ENCODE measurements at places on chromosomes 7 and 10. TPM values are rescaled to one million over a fixed set of nuclear protein-coding genes. Genes with fewer than 3 reads are reported as not detected.

DNA sequence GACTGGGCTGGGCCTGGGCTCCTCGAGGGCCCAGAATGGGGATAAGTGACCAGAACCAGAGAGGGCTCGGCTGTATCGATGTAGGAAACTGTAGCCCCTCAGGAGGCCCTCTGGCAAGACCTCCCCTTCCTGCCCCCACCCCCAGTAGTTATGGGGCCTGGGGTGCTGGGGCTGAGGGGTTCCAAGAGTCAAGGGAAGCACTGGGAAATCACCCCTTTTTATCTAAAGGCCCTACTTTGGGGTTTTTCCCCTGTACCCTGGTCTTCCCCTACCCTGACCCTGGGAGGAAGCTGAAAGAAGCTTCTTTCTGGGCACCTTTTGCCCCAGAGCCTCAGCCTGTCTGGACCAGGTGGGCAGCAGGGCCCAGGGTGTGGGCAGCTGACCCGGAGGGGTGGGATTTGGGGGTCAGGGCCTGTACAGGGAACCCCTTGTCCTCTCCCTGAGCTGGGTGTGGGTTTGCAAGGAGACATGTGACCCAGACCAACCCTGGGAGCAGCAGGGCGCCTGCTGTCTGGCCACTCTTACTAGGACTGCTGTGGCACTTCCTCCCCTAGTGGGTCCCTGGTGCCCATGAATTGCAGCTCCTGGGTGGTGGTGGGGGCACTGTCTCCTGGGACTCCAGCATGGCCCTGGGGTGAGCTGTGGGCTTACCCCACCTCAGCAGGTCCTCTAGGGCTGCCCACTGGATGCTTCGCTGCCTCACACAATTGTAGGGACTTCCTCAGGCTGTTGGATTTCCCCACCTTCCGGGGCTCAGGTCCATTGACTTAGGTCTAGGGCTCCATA lies 1.5 kb downstream of the IRF5 start:
- DNase-seq = no peak

- no peak for DNase-seq
Measured at GRCh38 chr10:93181271-93182048, 107.8 kb downstream of the CYP26A1 start.

GRCh38 chr10:43375401-43376020 lies 4.1 kb downstream of the FXYD4 start:
- DNase-seq = no peak

PNLIPRP1 gene
- not detected for total RNA-seq

- DNase-seq = no peak
Measured at GRCh38 chr10:43960981-43961380, 312.3 kb upstream of the ZNF32 start.

C7orf57 gene
- total RNA-seq = 0.11 TPM

DNA sequence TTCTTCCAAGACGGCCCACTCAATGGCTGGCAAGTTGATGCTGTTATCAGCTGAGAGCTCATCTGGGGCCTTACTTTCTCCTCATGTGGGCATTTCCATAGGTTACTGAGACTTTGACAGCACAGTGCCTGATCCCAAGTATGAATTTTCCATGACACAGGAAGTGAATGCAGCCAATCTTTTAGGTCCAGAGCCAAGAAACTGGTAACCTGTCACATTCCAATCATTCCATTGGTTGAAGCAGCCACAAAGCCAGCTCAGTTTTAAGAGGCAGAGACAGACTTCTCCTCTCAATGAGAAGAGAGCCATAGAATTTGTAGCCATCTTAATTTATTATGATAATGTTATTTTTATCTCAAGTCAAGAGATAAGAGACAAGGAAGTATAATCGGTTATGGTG lies 775.5 kb downstream of the CNTNAP2 start:
- DNase-seq = no peak

DNA sequence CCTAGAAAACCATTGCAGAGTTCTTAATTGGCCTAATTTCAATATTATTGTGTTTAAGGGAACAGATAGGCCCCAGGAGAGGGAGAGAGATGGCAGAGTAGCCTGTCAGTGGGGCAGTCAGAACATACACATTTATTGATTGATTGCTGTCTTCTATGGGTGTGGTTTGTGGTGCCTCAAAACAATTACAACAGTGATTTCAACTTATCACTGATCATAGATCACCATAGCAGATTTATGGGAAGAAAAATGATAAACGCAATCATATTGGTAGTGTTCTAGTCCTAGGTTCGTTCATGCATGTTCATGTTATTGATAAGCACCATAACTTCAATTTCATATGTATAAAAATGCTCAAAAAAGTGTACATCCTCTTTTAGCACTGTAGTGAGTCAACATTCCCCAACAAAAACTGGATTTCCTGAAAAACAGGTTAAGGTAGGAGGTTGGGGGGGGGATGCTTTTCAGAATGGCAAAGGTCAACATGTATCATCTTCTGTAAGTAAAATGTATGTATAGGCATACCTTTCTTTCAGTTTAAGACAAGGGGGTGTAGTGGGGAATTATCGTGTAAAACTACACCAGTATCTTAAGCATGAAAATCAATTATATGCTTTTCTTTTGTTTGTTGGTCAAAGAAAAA lies 1.1 kb upstream of the TNKS2 start:
- DNase-seq = no peak

DNA sequence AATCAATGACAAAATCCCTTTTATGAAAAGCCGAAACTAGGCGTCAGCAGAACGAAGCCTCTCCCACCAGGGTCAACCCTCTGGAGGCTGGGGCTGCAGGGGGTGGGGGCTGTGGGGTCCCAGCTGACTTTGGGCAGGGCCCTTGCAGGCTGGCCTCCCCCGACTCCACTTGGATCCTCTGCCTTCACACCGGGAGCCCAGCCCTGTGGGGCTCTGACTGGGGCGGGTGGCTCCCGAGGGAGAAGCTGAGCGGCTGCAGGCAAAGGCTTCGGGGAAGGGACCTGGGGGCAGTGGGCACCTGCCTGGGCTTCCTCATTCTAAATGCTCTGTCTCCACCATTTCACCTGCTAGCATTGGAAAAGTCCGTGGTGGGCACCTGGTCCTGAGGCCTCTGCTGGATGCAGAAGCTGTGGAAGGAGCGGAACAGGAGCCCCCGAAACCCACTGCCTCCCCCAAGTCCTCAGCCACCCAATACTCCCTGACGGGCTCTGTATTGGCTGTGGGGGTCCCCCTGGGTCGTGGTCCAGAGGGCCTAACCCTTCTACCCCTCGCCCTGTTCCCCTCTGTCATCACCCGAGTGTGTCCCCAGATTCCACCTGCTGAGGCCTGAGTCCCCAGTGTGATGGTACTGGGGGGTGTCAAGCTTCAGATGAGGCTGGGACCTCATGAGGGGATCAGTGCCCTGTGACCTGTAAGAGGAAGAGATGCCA lies 108.6 kb downstream of the DNAJB6 start:
- DNase-seq = no peak

DNA sequence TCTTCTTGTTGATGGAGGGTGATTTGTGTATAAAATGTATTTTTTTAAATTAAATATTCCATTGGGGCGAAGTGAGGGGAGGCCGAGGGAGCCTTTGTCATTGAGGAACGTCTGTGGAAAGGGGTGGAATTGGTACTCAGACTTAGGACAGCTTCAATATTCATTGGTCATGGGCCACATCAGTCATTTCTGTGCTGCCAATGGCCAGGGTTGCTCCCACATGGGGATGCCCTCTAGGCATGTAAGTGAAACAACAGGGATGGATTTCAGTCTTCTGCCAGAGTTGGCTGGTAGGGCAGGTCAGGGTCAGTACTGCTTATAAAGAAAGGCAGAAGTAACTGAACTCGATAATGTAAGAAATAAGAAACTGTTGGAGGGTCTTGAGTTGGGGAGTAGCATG lies 47.2 kb downstream of the NEURL1 start:
- no peak for DNase-seq

DNA sequence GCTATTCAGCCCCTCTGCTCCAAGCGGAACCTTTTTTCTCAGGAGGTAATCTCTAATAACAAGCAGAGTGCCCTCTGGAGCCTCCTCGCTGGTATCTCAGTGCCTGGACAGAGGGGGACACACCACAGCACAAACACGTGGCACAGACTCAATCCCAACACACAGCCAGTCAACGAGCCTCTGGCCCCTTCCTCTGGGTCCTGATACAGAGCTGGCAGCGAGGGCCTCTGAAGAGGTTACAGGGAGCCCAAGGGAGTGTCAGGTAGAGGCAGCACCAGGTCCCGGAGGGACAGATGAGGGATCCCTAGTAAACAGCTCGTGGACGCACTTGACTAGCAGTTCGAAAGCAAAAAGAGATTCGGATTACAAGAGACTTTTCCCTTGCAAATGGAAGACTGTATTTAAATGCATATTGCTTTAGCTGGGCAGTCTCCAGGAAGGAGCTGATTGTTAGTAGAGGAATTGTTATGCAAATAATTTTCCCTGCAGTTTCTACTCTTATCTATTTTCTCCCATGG lies 14.1 kb downstream of the CXCL12 start:
- no peak for DNase-seq

DNA sequence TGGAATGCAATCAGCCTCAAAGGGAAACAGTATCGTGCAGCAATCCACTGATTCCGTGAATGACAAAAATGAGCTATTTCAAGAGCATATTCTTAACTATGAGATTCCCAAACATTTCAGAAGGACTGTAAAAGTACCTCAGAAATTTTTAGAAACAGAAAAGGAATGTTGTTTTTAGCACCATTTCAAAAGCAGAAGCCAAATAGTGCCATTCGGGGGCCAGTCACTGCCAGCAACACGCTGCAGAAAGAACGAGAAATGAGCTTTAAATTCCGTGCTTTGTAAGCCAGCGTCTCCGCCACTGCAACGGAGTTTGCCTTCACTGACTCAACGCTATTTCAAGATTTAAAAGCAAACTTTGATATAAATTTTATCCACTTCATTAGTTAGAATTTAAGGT lies 6.3 kb downstream of the NUDT5 start:
- DNase-seq = no peak

GRCh38 chr7:139687980-139688632 lies 89.7 kb downstream of the HIPK2 start:
- DNase-seq = no peak

ABCF2 gene
- 69.2 TPM for total RNA-seq

GNAT3 gene
- total RNA-seq = not detected

NPFFR1 gene
- total RNA-seq = not detected

SLIT1 gene
- total RNA-seq = 0.32 TPM

STOX1 gene
- total RNA-seq = 0.85 TPM

- DNase-seq = no peak
Measured at GRCh38 chr10:71228875-71229675, 16.7 kb downstream of the UNC5B start.

DNA sequence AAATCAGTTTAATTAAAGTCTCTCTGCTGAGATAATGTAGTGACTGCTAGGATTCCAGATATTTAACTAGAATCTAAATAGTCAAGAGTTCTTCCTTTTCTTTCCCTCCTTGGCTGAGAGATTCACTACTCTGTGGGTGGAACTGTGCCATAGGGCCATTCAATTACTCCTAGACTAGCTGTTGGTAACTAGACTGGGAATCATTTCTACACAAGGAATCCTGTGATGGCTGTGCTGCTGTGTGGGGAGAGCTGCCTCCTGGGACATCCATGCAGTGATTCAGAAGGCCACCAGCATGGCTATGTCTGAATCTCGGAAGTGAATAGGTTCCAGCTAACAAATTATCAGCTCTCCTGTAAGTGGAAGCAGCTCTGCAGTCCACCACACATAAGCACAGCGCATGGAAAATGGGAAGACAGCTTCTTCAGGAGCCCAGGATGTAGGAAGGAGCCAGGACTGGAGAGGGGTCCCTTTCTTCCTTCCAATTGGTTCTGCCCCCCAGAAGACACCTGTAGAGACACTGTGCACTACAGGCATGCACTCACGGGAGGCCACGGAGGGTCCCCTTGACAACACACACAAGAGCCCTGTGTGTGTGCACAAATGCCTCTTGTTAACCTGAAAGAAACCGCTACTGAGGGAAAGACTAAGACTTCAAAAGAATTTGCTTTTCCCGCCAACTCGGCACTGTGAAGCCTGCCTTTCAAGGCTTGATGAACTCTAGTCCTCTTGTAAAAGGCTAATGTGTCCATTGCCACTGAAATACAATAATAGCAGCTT lies 66.5 kb downstream of the SCRN1 start:
- DNase-seq = no peak

AKR1D1 gene
- not detected for total RNA-seq

VSTM2A gene
- not detected for total RNA-seq

AQP1 gene
- not detected for total RNA-seq

DNA sequence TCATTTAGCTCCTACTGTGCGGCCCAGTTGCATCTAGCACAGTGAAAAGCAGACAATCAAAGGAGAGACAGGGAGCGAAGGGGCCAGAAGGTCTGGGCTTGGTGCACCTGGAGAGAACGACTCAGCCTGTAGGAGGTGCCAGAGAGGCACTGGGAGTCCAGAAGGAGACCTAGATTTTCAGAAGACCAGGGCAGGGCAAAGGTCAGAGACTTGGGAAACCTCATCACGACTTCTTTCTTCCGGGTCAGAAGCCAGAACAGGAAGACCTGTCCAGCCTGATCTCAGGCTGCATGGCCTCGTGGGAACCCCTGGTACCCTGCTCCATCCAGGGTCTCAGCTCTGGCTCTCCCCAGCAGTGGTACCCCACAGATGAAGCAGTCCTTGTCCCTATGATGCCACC lies 5.2 kb downstream of the AGAP3 start:
- no peak for DNase-seq

GRCh38 chr10:70738006-70738760 lies 47.0 kb downstream of the TBATA start:
- no peak for DNase-seq

DNA sequence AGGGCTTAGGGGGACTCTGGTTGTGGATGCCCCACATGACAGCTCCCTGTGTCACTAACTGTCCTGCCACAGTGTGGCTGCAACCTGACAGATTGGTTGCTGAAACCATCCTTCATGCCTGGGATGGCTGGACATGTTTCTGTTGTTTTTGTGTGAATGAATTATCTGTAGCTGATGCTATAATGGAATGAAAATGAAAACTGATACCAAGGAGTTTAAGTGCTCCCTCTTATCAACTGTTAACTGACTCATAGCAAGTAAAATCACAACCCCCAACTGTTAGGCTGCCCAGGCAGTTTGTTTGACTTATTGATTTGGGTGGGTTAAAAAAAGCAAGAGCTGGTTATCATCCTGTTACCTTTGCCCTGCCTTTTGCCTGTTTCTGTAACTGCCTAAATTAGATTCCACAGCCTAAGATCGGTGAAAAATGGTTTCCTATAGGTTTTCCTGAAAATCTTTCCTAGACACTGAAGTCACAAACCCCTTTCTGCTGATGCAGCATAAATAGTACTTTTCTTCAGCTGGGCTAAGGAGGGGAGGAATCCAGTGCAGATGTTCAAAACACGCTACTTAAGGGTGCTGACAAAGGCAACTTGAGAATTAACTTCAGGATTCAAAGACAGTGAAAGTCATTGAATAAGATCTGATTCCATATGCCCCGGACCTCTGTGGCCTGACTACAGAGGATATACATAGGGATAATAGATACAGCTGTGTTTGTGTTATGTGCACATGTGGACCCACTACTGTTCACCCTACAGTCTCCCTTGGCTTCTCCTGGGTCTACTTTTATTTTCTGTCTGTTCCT lies 5.7 kb downstream of the FRAT2 start:
- DNase-seq = no peak

GDI2 gene
- 302 TPM for total RNA-seq

TMEM213 gene
- not detected for total RNA-seq

PPP1R17 gene
- total RNA-seq = not detected

- DNase-seq = no peak
Measured at GRCh38 chr10:113967126-113967525, 76.5 kb upstream of the ADRB1 start.

All from activated T-helper 2 cell treated with anti-CD3 and anti-CD28 coated beads, Interferon-gamma antibody, Interleukin-2, Interleukin-4, amounts not matched to agents 10 μg/mL and 5 μg/mL and 100 μg/mL, durations not matched to agents 14 hours and 24 hours and 36 hours (primary cell).